ENCODE measurements at places on chromosomes 5 and 9. TPM values are rescaled to one million over a fixed set of nuclear protein-coding genes. Genes with fewer than 3 reads are reported as not detected.

GRCh38 chr9:33225319-33226147, 14.4 kb upstream of the SPINK4 start:
- H3K4me1 ChIP-seq: peaks cover 33% of the 10 kb centered on the region
- H3K27ac ChIP-seq: peak overlapping the region; percentile 2
- H3K27me3 ChIP-seq: no peaks in the 10 kb centered on the region
- DNase-seq: peak; percentile 50
- no peak overlapping the region for H3K4me3 ChIP-seq
- no peaks in the 10 kb centered on the region for H3K36me3 ChIP-seq

GRCh38 chr9:112013266-112013665, 116.7 kb downstream of the UGCG start:
- no peak for DNase-seq
- H3K4me3 ChIP-seq: no peak overlapping the region
- H3K36me3 ChIP-seq: no peaks in the 10 kb centered on the region
- H3K27ac ChIP-seq: no peak overlapping the region

Gene NHP2
- total RNA-seq: 228 TPM

DNA sequence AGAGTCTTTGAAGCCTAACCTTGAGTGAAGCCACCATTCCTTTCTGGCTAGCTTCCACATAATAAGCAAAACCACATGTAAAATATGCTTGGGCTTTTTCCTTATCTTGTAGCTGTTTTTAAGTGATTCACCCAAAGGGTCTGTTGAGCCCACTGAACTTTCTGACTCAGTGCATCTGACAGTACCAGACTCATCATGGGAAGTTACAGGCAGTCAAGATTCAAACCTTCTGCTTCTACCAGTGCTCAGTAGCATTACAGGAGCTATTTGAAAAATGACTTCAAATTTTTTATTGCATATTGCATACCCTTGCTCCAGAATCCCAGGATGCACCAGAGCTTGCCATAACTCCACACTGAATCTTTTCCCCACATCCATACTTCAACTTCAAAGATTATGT, 87.5 kb upstream of the PTPRD start:
- H3K4me1 ChIP-seq: no peaks in the 10 kb centered on the region
- no peaks in the 10 kb centered on the region for H3K36me3 ChIP-seq
- DNase-seq: no peak
- no peaks in the 10 kb centered on the region for H3K27me3 ChIP-seq

GRCh38 chr5:43215073-43215631, 23.1 kb downstream of the NIM1K start:
- H3K4me3 ChIP-seq: no peak overlapping the region
- H3K36me3 ChIP-seq: no peaks in the 10 kb centered on the region
- H3K27ac ChIP-seq: no peak overlapping the region
- no peak for DNase-seq

GRCh38 chr9:33046061-33046460, 21.0 kb downstream of the DNAJA1 start:
- no peak for DNase-seq
- H3K27me3 ChIP-seq: no peaks in the 10 kb centered on the region
- peaks cover 53% of the 10 kb centered on the region for H3K36me3 ChIP-seq
- peaks cover 20% of the 10 kb centered on the region for H3K4me1 ChIP-seq
- no peak overlapping the region for H3K27ac ChIP-seq
- no peak overlapping the region for H3K4me3 ChIP-seq

Measured in activated T-helper 2 cell treated with anti-CD3 and anti-CD28 coated beads, Interferon-gamma antibody, Interleukin-2, Interleukin-4, amounts not matched to agents 10 μg/mL and 5 μg/mL and 100 μg/mL, durations not matched to agents 14 hours and 24 hours and 36 hours (primary cell).